ENCODE measurements at places on chromosomes 6 and 20. TPM values are rescaled to one million over a fixed set of nuclear protein-coding genes. Genes with fewer than 3 reads are reported as not detected.

Gene CGA
- not detected for total RNA-seq

- no peak for DNase-seq
Measured at GRCh38 chr6:112407101-112407590, 60.0 kb downstream of the RFPL4B start.

- no peak for DNase-seq
Measured at GRCh38 chr6:33898771-33899170, 95.0 kb upstream of the MLN start.

DNA sequence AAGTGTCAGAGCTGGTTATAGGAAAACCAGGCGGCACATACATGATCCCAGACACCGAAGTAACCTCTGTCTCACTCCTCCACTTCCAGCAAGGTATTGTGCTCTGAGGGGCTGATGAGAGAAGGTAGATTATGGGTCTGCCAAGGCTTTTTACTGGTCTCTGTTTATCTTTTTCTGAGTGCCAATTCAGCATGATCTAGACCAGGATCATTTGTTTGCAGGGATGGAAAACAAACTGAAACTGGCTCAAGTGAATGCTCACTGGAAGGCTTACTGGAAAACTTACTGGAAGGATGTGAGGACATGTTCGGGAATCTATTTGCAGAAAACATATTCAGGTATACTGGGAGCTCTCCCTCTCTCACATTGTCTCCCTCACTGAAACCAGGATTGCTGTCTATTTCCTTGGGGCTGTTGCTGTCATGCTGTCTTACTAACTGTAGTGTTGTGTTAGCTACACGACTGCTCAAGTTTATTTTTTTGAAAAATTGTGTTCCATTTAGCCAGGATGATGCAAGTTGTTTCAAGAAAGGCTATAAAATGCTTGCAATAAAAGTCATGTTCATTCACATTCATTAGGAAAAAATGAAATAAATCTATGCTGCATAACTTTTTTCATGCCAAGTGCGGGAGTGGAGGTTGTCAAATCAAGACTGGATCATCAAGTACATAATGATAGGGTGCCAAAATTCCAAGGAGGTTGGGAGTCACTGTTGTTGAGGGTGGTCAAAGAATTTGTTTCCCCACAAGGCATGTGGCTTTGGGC, 37.0 kb downstream of the KLHL31 start:
- DNase-seq = no peak

Gene LTV1
- 32.3 TPM for total RNA-seq

Data from LHCN-M2 (cell line).